ENCODE measurements at places on chromosomes 3 and 15. TPM values are rescaled to one million over a fixed set of nuclear protein-coding genes. Genes with fewer than 3 reads are reported as not detected.

The KBTBD8 gene
- 12.0 TPM for polyA plus RNA-seq

The STX19 gene
- polyA plus RNA-seq = 38.6 TPM

The WDR93 gene
- 0.39 TPM for polyA plus RNA-seq

The PP2D1 gene
- polyA plus RNA-seq = not detected

The SAMMSON gene
- polyA plus RNA-seq = not detected

The MST1R gene
- not detected for polyA plus RNA-seq

The CIAO2A gene
- polyA plus RNA-seq = 130 TPM

The HYPK gene
- 21.5 TPM for polyA plus RNA-seq

The MKRN2OS gene
- 4.0 TPM for polyA plus RNA-seq

The FANCD2OS gene
- polyA plus RNA-seq = not detected

The SAXO2 gene
- 6.4 TPM for polyA plus RNA-seq

The LRRC31 gene
- 1.9 TPM for polyA plus RNA-seq

The LYSMD2 gene
- 40.4 TPM for polyA plus RNA-seq

The KCNMB3 gene
- 24.6 TPM for polyA plus RNA-seq

The ZBTB47 gene
- 0.31 TPM for polyA plus RNA-seq

The CCDC54 gene
- polyA plus RNA-seq = not detected

The PRRT3 gene
- polyA plus RNA-seq = 5.1 TPM

The GOLGA6L10 gene
- polyA plus RNA-seq = 0.42 TPM

The SUSD5 gene
- polyA plus RNA-seq = 0.62 TPM

The STIMATE gene
- 1.6 TPM for polyA plus RNA-seq

The SPTSSB gene
- polyA plus RNA-seq = 5.9 TPM

The STARD9 gene
- polyA plus RNA-seq = 0.17 TPM

The CHDH gene
- 0.75 TPM for polyA plus RNA-seq

The CFAP44 gene
- 3.2 TPM for polyA plus RNA-seq

The TGFBR2 gene
- 1.2 TPM for polyA plus RNA-seq

The PPP1R14D gene
- polyA plus RNA-seq = not detected

The MYNN gene
- 17.1 TPM for polyA plus RNA-seq

The SPATA12 gene
- polyA plus RNA-seq = not detected

The GRK7 gene
- polyA plus RNA-seq = not detected

The PLA2G4F gene
- not detected for polyA plus RNA-seq

The DUOX1 gene
- not detected for polyA plus RNA-seq

The IL17RE gene
- polyA plus RNA-seq = 0.42 TPM

The ACTC1 gene
- 2.6 TPM for polyA plus RNA-seq

The PAQR5 gene
- polyA plus RNA-seq = 0.42 TPM

The RBP2 gene
- not detected for polyA plus RNA-seq

The ZBTB11 gene
- 12.3 TPM for polyA plus RNA-seq

The CPNE9 gene
- 12.5 TPM for polyA plus RNA-seq

Measured in Purkinje cell (primary cell).